ENCODE measurements at places on chromosomes 12 and 14.

DNA sequence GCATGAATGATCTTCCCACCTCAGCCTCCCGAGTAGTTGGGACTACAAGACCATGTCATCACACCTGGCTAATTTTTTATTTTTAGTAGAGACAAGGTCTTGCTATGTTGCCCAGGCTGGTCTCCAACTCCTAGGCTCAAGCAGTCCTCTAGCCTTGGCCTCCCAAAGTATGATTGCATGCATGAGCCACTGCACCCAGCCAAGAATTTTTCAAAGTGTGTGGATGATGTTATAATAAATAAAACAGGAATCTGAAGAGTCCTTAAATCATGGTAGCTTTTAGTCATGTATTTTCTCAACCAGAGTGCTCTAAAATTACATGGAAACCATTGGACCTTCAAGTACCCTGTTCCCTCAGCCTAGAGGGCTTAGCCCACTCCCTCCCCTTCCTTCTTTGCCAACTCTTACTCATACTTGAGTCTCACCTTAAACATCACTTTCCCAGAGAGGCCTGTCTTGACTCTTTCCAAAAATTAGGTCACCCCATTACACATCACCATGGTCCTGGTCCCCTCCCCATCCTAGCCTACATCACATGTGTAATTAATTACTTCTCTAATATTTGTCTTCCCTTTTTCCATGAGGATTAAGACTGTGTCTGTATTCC lies 52.2 kb upstream of the BICDL1 start:
- no peak for DNase-seq

GRCh38 chr12:67452119-67452805 lies 183.1 kb downstream of the CAND1 start:
- DNase-seq, result no peak

DNA sequence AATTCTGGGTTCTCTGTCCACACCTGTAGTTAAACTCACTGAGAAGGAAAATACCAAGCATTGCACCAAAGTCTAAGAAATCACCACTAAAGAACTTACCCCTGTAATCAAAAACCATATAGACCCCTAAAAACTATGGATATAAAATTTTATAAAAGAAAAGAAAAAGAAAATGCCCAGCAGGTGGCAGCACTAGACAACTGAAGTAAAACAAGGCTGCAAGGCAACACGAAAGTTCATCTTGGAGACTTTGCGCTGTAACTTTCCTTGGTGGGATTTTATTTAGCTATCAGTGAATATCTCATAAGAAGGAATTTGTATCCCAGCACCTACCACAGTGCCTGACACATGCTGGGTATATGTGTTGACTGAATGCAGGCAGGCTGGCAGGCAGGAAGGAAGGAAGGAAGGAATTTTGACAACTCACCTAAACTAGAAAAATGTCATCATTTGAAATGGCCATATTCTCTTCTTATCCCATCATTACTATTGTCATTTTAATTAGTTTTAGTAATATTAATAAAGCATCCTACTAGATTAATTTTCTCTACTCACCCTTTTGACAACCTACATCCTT lies 68.2 kb upstream of the ETV6 start:
- peak; percentile 57 for DNase-seq

DNA sequence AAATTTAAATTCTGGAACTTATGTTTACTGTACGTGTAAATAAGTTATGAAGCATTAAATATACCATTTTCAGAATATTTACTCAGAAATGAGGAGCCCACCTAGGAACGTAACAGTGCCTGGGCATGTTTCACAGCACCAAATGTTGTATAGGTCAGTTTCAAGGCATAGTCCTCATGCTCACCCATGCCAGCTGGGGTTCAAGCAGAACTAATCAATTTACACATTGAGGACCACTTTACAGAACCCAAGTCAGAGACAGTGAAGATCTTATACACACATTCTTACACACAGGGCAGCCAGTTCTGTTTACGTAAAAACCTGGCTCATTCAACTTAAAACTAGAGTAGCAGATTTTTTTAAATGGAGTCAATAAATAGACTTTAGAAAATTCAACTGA lies 2.0 kb downstream of the KICS2 start:
- no peak for DNase-seq

- DNase-seq, result no peak
Observed at GRCh38 chr14:28365510-28365909, 401.1 kb upstream of the FOXG1 start.

DNA sequence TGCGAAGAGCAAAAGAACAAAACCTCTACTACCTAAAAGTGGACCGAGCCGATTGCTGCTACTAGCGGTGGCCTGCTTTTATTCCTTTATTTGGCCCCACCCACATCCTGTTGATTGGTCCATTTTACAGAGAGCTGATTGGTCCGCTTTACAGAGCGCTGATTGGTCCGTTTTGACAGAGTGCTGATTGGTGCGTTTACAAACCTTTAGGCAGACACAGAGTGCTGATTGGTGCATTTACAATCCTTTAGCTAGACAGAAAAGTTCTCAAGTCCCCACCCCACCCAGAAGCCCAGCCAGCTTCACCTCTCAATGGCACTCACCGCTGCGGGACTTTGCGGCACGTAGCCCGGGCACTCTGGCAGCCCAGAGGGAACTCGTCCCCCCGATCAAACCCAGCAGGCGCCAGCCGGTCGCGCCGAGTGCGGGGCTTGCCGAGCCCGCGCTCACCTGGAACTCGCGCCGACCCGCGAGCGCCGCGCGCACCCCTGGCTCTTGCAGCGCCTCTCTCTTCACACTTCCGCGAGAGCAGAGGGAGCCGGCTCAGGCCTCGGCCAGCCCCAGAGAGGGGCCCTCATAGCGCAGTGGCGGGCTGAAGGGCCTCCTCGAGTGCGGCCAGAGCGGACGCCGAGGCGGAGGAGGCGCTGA lies 8.7 kb upstream of the FGD4 start:
- DNase-seq, result no peak

DNA sequence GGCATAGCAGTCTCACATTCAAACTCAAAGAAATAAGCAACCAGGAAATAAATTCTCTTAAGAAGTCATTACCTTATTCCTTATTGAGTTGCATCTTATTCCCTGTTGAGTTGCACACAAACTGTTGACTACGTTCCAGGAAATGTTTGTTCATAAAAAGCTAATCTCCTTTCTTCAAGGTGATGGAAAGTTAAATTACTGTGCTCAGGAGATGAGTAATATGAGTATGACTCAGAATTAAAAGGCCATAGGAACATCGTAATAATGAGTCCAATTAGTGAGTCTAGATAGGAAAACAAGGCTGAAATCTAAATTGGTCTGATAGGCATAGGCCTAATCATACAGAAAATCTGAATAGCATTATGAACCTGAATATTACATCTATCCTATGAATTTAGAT lies 203.1 kb downstream of the SLC2A13 start:
- DNase-seq, result no peak

DNA sequence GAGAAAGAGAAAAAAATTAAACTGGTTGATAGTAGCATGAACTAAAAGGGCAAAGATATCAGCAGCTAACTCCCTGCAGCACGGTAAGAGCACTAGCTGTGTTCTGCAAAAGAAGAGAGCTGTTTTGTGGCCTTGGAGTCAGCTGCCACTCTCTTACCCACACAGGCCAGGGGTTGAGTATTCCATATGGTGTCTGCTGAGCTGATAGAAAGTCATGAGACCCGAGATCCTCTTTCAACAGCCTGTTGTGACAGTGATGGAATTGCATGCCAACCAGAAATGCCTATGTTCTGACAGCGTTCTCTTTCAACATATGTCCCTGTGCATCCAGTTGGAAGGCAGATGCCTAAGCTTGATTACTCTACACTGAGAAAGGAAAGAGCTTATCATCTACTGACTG lies 39.9 kb downstream of the TMTC1 start:
- no peak for DNase-seq

GRCh38 chr12:131736446-131737149 lies 25.7 kb downstream of the SFSWAP start:
- no peak for DNase-seq

All from central memory CD8-positive, alpha-beta T cell (primary cell).